NCI-H1105 treated with DMSO at 0.1 percent for 48 hours (cell line): ENCODE measurements at places on chromosomes 2 and 18.
A peak's percentile ranks its signal among the peaks of the same experiment; 100 is the strongest.

- no peak for DNase-seq
These were observed 91.6 kb upstream of the TSPYL6 start for GRCh38 chr2:54347622-54348021.

DNA sequence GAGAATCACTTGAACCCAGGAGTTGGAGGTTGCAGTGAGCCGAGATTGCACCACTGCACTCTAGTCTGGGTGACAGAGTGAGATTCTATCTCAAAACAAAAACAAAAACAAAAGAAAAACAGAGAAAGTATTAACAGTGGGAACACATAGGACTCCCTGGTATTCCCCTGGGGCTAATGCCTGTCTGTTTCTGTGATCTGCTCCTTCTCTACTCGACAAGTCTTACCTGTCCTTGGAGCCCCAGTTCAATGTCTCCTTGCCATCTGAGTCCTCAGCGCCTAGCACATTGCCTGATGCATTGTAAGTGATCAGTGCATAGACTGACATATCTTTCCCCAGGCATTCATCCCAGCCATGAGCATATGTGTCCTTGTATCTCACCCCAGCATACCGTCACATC is 85.8 kb downstream of the ASAP2 start:
- no peak for DNase-seq

DNA sequence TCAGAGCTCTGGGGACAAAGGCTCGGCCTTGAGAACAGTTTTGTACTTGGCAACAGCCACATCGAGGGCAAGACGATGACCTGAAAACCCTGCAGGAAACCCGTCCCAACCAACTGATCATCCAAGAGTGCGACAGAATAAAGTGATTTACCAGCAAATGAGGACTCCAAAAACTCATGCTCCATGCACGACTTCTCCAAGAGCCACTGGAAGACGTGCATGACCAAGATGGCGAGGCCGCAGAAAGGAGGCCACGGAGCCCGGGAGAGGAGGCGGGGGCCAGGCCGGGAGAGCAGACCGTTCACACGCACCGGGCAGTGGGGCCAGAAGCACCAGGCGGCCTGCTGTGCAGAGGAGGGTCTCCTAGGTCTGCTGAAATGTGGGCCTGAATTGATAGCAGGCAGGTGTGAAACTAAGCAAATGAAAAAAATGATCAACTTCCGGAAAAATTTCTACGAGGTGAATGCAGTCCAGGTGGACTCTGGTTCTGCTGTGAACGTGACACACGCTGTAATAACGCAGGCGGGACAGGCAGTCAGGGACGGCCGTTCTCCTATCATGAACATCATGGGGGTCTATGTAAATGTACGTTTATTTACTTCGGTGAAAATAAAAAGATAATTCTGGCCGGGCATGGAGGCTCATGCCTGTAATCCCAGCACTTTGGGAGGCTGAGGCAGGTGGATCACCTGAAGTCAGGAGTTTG is 252.2 kb downstream of the HDAC4 start:
- DNase-seq, result no peak

DNA sequence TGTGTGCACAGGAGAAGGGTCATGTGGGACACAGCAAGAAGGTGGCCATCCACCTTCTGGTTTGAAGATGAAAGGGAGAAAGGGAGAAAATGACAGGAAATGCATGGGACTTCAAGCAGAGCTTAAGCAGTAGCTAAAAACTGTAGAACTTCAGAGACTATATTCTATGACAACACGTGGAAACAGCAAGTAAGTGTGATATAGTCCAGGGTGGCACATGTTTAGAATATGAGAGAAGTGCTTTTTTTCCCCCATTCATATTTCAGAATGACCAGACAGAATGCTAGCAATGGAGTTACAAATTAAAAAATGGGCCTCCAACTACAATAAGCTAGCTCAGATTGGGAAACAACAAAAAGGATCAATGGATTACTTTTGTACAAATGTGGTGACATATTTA is 1042.2 kb downstream of the TMEM182 start:
- no peak for DNase-seq

DNA sequence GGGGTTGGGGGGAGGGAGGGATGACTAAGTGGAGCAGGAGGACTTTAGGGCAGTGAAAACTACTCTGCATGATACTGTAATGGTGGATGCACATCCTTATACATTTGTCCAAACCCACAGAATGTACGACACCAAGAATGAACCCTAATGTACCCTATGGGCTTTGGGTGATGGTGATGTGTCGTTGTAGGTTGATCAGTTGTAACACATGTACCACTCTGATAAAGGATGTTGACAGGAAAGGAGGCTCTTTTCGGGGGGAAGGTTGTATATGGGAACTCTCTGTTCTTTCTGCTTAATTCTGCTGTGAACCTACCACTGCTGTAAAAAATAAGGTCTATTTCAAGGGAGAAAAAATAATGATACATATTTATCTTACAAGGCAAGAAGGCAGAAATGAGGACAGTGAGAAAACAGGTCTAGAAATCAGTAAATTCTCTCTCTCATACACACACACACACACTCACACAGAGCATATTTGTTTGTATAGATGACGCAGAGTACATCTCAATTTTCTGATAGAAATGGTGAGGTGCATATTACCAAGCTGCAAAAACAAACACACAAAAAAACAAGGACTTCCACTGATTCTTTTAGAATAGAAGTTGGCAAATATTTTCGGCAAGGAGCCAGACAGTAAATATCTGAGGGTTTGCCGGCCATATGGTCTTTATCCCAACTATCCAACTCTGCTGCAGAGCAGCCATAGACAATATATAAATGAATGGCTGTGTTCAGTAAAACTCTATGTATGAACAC is 20.2 kb downstream of the FAM124B start:
- DNase-seq, result no peak

GRCh38 chr18:61556862-61557261 is 223.6 kb downstream of the CDH20 start:
- no peak for DNase-seq

- no peak for DNase-seq
These were observed 82.9 kb downstream of the DYNAP start for GRCh38 chr18:54673936-54674335.

DNA sequence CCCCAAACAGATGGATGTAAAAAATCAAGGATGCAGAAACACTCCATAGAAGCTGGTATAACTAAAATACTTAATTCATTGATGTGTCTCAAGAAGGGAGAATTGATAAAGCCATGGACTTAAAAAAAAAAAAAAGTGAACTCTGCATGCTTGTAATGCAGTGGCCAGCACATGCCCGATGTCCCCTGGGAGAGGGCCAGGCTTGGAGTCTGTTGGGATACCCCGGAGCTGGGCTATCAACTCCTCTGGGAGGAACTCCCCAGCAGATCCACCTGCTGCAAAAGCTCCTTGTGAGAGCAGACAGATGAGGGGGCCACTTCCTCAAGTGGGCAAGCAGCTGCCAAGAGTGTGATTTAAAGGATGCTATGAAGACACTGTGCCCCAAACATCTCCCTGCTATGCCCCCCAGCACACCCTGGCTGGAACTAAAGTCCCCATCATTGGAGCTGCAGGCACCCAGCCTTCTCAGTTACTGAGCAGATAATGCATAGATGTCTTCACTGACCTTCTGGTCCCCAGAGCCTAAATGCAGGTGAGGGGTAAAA is 311.5 kb upstream of the ID2 start:
- no peak for DNase-seq

GRCh38 chr18:49967636-49968313 is 154.4 kb upstream of the ACAA2 start:
- DNase-seq, result no peak

GRCh38 chr2:54437588-54437987 is 18.5 kb upstream of the SPTBN1 start:
- DNase-seq, result no peak

DNA sequence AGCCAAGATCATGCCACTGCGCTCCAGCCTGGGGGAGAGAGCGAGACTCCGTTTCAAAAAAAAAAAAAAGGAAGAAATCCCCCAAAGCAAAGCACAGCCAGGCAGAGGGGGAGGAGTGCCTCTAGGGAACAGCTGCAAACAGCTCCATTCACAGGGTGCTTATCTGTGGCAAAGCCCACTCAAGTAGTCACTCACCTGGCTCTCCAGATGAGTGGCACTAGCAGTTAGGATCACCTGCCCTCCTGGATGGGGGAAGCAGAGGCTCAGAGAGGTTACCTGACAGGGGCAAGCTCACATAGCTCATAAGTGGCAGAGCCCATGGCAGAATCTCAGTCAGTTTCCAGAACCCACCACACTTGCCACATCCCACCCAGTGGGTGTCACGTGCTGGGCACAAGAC is 30.3 kb downstream of the TFCP2L1 start:
- peak; percentile 93 for DNase-seq

- DNase-seq, result no peak
These were observed 34.8 kb upstream of the ACAA2 start for GRCh38 chr18:49848115-49848514.

DNA sequence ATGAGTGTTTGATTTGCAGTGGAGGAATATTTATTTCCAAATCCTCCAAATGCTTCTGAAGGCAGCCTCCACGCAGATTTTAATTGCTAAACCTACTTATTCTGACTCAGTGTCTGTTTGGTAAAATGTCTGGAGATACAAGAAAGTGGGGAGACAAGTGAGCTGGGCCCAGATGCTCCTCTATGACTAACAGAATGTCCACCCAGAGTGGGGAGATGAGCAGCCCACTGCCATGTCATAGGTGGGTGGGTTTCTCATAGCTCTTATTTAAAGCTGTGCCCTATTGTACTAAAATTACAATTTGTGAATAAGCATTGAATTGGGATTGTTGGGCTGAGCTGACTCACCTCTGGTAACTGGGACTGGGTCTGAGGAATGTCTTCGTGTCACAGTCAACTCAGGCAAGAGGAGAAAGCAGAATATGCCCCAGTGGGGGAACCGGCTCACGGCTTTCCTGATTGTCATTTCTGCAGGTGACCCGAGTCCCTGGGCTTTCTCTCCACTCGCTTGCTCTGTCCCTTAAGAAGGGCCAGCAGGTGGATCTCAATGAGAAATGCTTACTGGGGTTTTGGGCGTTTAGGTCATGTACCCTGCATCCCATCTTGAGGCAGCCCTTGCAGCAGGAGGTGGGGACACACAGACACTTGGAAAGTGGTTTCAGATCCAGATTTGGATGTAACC is 116.3 kb upstream of the SPRED2 start:
- no peak for DNase-seq
